ENCODE measurements at places on chromosomes 3 and 15. TPM values are rescaled to one million over a fixed set of nuclear protein-coding genes. Genes with fewer than 3 reads are reported as not detected.

The NEIL1 gene
- total RNA-seq = 112 TPM

GRCh38 chr15:77759896-77760592 lies 127.3 kb upstream of the LINGO1 start:
- H3K27ac ChIP-seq = no peak overlapping the region
- H3K4me1 ChIP-seq = no peaks in the 10 kb centered on the region
- H3K4me3 ChIP-seq = no peak overlapping the region
- DNase-seq = no peak
- H3K27me3 ChIP-seq = no peaks in the 10 kb centered on the region

DNA sequence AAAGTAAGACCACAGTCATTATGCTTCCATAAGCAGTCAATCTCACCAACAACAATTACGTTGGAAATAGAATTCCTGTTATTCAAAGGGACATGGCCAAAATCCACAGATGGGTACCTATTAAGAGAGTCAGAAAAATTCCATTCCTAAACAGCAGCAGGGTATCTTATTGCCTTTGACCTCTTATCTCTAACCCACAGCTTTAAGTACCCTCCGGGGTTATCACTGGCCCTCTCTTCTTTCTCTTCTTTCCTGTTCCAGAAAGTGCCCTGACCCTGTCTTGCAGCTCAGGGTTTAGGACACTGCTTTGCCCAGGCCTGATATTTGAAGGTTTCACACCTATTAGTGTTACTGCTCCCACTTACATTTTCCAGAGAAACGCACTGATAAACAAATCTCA lies 428.7 kb downstream of the TBC1D5 start:
- H3K4me3 ChIP-seq = no peak overlapping the region
- H3K27me3 ChIP-seq = no peaks in the 10 kb centered on the region
- DNase-seq = no peak
- no peaks in the 10 kb centered on the region for H3K36me3 ChIP-seq
- no peak overlapping the region for H3K27ac ChIP-seq
- H3K4me1 ChIP-seq = no peaks in the 10 kb centered on the region

The SKOR1 gene
- 2.9 TPM for total RNA-seq

The MAP3K13 gene
- 9.8 TPM for total RNA-seq

The ADAMTS17 gene
- 4.8 TPM for total RNA-seq

- no peak overlapping the region for H3K4me3 ChIP-seq
- H3K4me1 ChIP-seq = peaks cover 18% of the 10 kb centered on the region
- no peaks in the 10 kb centered on the region for H3K27me3 ChIP-seq
These were observed 72.5 kb downstream of the FOXP1 start for GRCh38 chr3:71511037-71511436.

DNA sequence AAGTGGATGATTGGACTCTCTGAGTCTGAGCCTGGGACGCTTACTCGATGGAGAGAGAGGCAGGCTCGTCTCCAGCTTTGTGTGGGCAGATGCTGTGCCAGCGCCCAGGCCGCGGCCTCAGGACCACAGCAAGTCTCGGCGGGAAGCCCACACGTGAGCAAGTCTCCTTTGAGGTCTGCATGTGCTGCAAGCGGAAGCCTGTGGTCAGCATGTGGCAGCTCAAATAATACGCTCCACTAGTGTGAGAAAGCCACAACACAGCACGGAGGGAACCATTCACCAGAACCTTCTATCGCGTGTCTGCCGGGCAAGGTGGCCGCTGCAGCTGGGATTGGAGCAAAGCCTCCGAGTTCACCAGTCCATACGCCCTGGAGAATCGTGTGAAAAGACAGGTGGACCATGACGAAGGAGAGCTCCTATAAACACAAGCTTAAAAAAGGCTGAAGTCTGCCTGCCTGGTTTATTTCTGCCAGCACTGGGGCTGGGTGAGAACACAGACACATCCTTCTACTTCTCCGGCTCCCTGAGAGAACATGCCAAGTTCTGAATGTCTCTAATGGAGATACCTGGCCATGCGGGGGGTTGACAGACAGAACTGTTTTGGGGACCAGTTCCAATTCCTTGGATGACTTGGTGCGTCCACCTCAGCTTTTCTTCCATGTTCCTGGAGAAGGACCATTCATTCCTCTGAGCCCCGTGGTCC lies 82.0 kb upstream of the LRIG1 start:
- peaks cover 72% of the 10 kb centered on the region for H3K27me3 ChIP-seq
- H3K36me3 ChIP-seq = no peaks in the 10 kb centered on the region
- DNase-seq = peak; percentile 54
- peaks cover 20% of the 10 kb centered on the region for H3K4me1 ChIP-seq
- no peak overlapping the region for H3K27ac ChIP-seq
- no peak overlapping the region for H3K4me3 ChIP-seq

GRCh38 chr3:32384938-32385337 lies 6.7 kb upstream of the CMTM7 start:
- H3K4me1 ChIP-seq = no peaks in the 10 kb centered on the region
- DNase-seq = no peak
- no peak overlapping the region for H3K4me3 ChIP-seq
- no peak overlapping the region for H3K27ac ChIP-seq

DNA sequence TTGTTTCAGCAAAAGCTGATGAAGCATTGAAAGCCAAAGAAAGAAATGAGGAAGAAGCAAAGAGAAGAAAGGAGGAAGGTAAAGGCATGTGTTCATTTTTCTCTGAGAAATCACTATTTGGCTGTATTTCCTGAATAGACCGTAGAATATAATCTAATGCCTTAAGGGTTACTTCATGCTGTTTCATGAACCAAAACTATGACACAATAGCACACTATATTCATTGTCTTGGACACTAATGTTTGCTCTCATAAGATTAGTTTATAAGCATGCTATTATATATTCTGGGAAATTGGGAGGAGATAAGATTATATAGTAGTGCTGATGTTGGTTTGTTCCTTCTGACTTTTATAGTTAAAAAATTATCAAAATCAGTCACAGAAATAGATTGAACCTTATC lies 110.1 kb upstream of the MLF1 start:
- no peak overlapping the region for H3K27ac ChIP-seq
- H3K36me3 ChIP-seq = no peaks in the 10 kb centered on the region
- DNase-seq = no peak

The CYP8B1 gene
- not detected for total RNA-seq

DNA sequence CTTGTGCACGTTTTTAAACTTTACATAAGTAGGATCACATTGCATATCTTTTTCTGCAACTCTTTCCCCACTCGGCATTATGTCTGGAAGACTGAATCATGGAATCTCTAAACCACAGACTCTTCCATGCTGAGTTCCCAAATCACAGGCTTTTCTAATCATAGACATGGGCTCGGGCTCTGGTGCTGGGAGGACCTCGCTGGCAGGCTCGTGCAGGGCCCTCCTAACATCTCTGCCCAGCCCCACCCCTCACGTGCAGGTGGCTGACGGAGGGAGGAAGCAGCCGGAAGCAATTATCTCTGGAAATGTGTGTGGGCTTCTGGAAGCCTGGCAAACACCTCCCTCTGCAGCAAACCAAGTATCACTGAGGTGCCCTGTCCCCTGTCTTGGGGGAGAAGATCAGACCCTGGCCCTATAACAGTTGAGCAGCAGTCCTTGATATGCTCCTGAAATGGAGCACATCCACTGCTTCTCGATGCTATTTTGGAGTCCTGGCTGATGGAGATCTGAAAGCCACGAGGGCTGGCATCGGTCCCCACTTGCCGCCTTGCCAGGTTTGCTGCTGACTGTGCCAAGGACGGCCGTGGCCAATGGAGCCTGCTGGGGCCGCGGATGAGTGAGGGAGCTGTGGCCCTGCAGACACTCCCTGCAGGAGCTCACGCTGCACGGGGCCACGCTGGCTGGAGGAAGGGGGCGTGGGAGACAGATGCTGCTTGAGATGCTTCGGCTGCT lies 4.4 kb upstream of the IQSEC1 start:
- no peaks in the 10 kb centered on the region for H3K27me3 ChIP-seq
- H3K4me3 ChIP-seq = no peak overlapping the region

The GOLGA6B gene
- total RNA-seq = not detected

The CD200R1 gene
- 0.38 TPM for total RNA-seq

GRCh38 chr3:104547031-104547430 lies 819.7 kb upstream of the ALCAM start:
- H3K36me3 ChIP-seq = no peaks in the 10 kb centered on the region
- H3K4me3 ChIP-seq = no peak overlapping the region
- no peak for DNase-seq

The QTRT2 gene
- 30.5 TPM for total RNA-seq

- no peaks in the 10 kb centered on the region for H3K4me1 ChIP-seq
- H3K27ac ChIP-seq = no peak overlapping the region
- H3K36me3 ChIP-seq = no peaks in the 10 kb centered on the region
- DNase-seq = no peak
- no peak overlapping the region for H3K4me3 ChIP-seq
- no peaks in the 10 kb centered on the region for H3K27me3 ChIP-seq
These were observed 36.0 kb downstream of the TRH start for GRCh38 chr3:130010556-130010955.

The ASB14 gene
- not detected for total RNA-seq

The ZNF654 gene
- total RNA-seq = 12.2 TPM

- H3K27me3 ChIP-seq = no peaks in the 10 kb centered on the region
- no peaks in the 10 kb centered on the region for H3K36me3 ChIP-seq
- DNase-seq = no peak
- H3K4me3 ChIP-seq = no peak overlapping the region
- H3K27ac ChIP-seq = no peak overlapping the region
These were observed 20.9 kb downstream of the PLA2G4D start for GRCh38 chr15:42073418-42073817.

- no peaks in the 10 kb centered on the region for H3K36me3 ChIP-seq
- no peak overlapping the region for H3K4me3 ChIP-seq
- no peaks in the 10 kb centered on the region for H3K27me3 ChIP-seq
- H3K4me1 ChIP-seq = no peaks in the 10 kb centered on the region
- no peak overlapping the region for H3K27ac ChIP-seq
These were observed 79.5 kb downstream of the SEMA6D start for GRCh38 chr15:47796830-47797229.

DNA sequence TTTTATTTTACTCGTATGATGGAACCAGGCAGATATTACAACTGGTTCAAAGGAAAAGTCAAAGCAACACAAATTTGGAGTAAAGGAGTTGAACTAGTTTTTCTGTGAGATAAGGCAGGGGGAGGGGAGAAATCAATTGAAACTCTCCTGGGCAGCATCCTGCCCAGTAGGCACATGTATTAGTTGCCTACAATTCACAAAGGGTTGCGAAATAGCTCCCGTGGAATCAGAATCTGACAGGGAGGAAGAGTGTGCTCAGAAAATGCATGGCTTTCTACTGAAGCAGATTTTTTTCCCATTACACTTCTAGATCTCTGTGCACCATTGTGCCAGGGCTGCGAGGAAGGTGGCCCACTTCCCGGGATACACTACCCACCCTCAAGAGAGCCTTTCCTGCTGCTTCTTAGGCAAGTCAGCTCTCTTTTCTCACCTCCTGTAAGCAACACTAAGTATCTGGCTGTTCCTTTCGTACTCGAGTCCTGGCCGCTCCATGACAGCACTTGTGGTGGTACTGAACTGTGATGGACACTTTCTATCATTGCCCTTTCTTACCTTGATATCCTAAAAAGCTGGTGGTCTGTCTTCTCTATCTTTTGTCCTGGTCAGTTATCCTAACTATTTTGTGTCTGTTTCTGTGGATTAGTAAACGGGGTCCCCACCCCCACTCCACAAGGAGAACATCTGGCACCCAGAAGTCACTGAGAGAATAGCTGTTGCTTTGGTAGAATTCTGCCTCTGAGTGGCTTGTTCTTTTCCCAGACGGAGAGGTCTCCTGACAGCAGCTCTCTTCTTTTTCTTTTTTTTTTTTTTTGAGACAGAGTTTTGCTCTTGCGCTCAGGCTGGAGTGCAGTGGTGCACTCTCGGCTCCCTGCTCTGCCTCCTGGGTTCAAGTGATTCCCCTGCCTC lies 74.8 kb downstream of the RPL39L start:
- H3K36me3 ChIP-seq = peaks cover 58% of the 10 kb centered on the region
- peak overlapping the region; percentile 69 for H3K27ac ChIP-seq
- H3K27me3 ChIP-seq = no peaks in the 10 kb centered on the region
- no peak for DNase-seq

GRCh38 chr15:37002041-37002672 lies 98.2 kb downstream of the MEIS2 start:
- DNase-seq = no peak
- no peak overlapping the region for H3K4me3 ChIP-seq
- no peak overlapping the region for H3K27ac ChIP-seq
- H3K36me3 ChIP-seq = no peaks in the 10 kb centered on the region
- H3K27me3 ChIP-seq = no peaks in the 10 kb centered on the region

DNA sequence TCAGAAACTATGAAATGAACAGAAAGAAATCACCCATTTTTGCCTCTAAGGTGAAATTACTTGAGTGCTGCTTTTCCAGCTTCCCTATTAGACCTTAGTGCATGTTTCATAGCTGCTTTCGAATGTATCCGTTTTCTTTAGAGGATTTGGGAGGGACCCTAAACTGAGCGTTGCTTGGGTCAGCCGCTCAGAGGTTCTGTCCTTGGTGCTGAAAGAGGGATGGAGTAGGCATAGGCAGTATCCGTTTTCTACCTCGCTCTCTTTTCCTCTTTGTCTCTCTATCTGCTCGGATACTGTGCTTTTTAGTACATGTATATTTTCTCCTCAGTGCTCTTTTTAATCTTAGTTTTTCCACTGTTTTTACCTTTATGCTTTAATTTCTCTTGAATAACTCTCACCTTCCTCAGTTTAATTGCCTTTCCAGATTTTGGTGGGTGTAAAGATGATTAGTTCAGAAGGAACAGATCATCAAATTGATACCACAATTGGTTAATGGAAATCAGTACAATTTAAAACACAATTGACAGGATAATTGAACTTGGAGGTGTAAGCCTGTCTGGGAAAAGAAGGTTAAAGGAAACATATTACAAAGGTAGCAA lies at the start of gene DRD3:
TSS of gene DRD3 (minus strand) at position 283 of the 599 bp plus-strand sequence. CDS start 7,060 bp downstream, outside the sequence.
- DNase-seq = peak; percentile 49
- H3K4me1 ChIP-seq = no peaks in the 10 kb centered on the region
- no peak within 1 kb of the TSS for H3K27ac ChIP-seq
- peaks cover 4% of the 10 kb centered on the region for H3K27me3 ChIP-seq
- H3K4me3 ChIP-seq = no peak within 1 kb of the TSS
- no peaks in the 10 kb centered on the region for H3K36me3 ChIP-seq

The LRCH3 gene
- 68.1 TPM for total RNA-seq

- peaks cover 2% of the 10 kb centered on the region for H3K27me3 ChIP-seq
- no peaks in the 10 kb centered on the region for H3K4me1 ChIP-seq
- H3K36me3 ChIP-seq = no peaks in the 10 kb centered on the region
- no peak overlapping the region for H3K27ac ChIP-seq
- DNase-seq = no peak
These were observed 15.4 kb upstream of the COMMD2 start for GRCh38 chr3:149767720-149768119.

GRCh38 chr3:113626503-113627371 lies 69.7 kb downstream of the USF3 start:
- H3K27me3 ChIP-seq = no peaks in the 10 kb centered on the region
- peaks cover 9% of the 10 kb centered on the region for H3K4me1 ChIP-seq
- peaks cover 69% of the 10 kb centered on the region for H3K36me3 ChIP-seq
- H3K4me3 ChIP-seq = peak overlapping the region; percentile 20
- DNase-seq = peak; percentile 30
- H3K27ac ChIP-seq = peak overlapping the region; percentile 67

DNA sequence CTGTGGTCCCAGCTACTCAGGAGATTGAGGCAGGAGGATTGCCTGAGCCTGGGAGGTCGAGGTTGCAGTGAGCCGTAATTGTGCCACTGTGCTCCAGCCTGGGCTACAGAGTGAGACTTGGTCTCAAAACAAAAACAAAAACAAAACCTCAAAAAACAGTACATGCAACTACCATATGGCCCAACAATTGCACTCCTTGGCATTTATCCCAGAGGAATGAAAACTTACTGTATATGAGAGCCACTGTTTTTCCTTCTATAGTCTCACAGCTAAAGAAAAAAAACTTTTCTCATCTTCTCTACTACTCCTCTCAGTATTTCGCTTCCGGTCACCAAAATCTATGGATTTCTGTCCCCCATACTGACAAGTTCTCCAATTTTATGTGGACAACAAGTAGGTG lies 84.3 kb downstream of the FLNB start:
- peaks cover 8% of the 10 kb centered on the region for H3K36me3 ChIP-seq
- no peak for DNase-seq
- no peaks in the 10 kb centered on the region for H3K27me3 ChIP-seq
- no peak overlapping the region for H3K4me3 ChIP-seq
- H3K27ac ChIP-seq = no peak overlapping the region
- peaks cover 5% of the 10 kb centered on the region for H3K4me1 ChIP-seq

The ANKUB1 gene
- total RNA-seq = not detected

All from natural killer cell (primary cell).